Stimulated activated naive CD4-positive, alpha-beta T cell (primary cell): ENCODE measurements at places on chromosomes 7 and 10.
A peak's percentile ranks its signal among the peaks of the same experiment; 100 is the strongest.

- DNase-seq: no peak
Measured at GRCh38 chr10:42961796-42962109, 115.1 kb upstream of the RET start.

DNA sequence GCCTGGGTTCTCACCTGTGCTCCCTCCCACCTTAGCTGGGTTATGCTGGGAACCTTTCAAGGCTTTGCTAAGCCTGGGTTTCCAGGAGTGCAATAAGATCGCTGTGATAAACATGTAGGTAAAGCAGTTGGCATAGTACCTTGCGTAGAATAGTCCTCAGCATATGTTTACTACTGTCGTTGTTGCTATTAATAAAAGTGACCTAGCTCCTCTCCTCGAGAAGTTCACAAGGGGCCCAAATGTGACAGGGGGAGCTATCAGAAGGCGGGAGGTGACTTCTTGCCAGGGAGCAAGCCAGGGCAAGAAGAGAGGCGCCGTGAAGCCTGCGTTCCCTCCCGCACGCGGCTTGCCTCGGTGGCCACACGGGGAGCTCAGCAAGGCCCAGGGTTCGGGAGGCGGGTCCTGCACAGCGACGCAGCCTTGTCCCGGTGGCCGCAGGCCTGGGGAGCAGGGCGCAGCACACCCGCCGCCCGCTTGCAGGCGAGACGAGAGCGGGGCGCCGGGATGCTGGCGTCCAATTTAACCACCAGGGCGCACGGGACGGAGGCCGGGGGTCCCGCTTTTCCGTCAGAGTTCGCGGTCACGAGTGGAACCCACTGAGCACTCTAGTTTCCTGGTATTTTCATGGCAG, 106.2 kb downstream of the SNX10 start:
- no peak for DNase-seq

- DNase-seq: no peak
Measured at GRCh38 chr7:140557069-140557468, 77.8 kb upstream of the MKRN1 start.

DNA sequence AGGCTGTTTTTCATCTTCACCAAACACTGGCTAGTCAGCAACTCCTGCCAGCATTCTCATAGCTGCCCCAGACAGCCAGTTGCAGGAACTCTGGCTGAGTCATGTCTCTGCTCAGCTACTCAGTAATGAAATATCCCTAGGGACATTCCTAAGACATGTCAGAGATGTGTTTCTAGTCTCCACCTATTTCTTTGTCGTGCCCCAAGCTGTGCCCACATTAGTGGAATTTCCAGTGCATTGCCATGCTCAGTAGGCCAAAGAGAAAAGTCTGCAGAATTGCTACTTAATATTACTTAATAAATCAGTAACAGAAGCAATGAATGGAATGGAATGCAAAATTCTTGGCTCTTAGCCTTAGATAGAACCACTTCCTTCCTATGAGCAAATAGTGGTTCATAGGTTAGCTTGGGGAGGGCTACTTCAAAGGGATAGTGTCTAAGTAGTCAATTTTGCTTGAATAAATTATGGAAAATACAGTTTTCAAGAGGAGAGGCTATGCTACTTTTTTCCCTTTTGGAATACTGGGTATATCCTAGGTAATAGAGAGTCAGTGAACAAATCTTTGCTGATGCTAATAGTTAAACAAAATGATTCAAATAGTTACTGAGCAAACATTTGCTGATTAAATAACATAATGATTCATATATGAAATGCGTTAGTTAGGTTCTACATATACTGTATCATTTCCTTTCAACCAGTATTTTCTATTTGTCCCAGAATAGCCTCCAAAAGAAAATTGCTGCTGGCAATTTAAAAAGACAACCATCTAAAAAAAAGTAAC, 23.6 kb upstream of the SEMA3C start:
- no peak for DNase-seq

DNA sequence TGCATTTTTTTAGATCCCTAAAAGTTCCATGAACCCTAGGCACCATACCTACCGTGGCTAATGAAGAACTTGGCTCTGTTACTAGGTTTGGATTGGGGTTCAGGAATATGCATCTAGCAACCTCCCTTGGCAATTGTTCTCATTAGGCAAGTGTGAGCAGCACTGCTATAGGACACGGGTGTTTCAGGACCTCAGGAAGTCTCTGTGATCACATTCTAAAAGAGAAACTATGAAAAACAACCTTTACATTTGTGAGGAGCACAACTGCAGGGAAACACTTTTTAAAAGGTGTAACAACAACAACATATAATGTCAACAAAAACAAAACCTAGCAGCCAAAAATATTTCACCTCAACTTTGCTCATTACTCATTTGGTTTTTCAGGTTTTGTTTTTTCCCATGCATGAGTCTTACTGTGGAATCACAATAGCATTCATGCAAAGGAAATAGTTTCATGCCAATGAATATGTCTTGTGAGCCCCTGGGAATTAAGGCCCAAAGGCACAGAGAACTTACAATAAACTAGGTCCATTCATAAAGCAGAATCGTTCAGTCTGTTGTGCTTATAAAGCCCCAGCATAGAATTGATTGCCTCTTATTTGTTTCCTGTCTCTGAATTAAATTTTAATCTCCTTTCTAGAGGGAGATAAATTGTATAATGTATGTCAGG, 255.7 kb upstream of the DGKB start:
- DNase-seq: no peak

- no peak for DNase-seq
Measured at GRCh38 chr7:137715533-137715932, 131.2 kb downstream of the DGKI start.

GRCh38 chr10:21212348-21212747, 313.1 kb downstream of the SKIDA1 start:
- no peak for DNase-seq

DNA sequence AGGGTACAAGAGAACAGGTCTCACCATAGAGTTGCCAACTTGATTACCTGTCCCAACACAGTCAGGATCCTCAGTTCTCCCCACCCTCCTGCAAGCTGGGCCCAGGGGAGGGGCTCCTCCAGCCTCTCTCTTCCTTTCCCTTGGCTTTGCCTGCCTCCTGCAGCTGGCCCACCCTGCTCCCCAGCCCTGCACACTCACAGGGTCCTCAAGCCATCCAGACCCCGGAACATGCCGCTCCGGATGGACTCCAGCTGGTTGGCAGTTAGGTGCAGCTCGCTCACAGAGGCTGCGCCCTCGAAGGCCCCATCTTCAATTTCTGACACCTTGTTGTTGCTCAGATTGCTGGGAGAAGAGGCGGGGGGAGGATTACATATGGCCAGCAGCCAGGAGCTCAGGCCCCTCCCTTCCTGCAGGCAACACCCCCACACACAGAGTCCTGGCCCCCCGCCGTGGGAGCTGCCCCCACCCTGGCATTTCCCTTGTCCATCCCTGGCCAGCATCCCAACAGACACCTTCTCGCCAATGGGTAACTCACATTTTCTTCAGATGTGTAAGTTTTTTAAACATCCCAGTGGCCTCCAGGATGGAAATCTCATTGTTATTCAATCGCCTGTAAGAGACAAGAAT, 139.2 kb downstream of the SLIT1 start:
- DNase-seq: no peak

DNA sequence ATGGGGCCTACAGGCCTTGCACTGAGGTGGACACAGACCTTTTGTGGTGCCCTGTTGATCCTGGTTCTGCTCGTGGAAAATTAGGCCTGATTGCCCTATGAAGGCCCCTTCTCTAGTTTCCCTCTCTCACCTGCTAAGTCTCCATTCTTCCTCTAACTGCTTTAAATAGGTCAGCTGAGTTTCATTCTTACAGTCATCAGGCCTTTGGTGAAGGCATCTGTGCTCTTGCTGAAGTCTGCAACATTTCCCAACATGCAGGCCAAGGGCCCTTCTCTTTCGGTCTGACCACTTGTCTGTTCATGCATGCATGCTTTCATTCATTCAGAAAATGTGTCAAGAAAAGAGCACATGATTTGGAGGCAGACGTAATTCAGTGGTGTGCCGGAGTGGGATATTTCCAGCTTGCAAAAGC, 244.0 kb downstream of the BUB3 start:
- DNase-seq: no peak

GRCh38 chr10:90787393-90788198, 70.2 kb downstream of the HTR7 start:
- DNase-seq: peak; percentile 13

GRCh38 chr10:103916254-103916653, 1.7 kb downstream of the STN1 start:
- DNase-seq: no peak

- no peak for DNase-seq
Measured at GRCh38 chr7:55113760-55114540, 95.1 kb downstream of the EGFR start.

DNA sequence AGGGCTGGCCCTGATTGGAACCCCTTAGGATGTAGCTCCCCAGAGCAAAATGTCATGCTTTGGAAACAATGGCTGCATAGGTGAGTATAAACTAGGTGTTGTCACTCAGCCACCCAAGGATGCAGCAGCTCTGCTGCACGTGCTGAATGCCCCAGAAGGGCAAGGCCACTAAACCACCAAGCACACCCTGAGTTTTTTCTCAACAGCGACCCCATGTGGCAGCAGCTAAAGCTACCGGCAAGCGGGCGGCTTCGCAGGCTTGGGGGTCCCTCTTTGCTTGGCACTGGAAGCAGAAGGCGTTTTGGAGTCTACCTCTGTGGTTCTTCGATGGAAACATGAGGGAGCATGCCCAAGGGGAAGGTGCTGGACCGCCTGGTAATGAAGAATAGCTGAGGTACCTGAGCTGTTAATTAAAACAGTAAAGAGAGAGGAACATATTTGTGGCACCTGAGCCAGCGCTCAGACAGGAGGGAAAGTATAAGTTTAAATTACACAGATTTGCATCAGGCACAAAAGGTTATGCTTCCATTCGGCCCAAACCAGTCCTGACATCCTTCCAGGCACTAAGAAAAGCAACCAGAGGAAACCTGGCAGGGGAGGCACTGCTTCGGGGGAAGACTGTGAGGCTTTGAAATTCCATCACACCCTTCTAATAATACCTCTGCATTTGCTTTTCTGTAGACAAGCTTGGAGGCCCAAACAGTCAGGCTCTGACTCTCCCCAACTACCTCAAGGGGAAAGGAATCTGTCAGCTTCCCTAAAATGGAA, 152.1 kb downstream of the GFRA1 start:
- DNase-seq: no peak

DNA sequence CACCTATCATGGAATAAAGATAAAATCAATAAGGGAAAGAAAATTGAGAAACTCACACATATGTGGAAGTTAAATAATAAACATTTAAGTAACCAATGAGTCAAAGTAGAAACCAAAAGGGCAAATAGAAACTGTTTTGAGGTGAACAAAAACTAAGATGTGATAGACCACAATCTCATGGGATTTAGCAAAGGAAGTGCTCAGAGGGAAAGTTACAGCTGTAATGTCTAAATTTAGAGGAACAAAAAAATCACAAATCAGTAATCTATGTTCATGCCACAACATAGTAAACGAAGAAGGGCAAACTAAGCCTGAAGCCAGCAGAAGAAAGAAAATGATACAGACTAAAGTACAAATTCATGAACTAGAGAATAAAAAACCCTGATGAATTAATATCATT, 16.3 kb downstream of the CYP3A4 start:
- DNase-seq: no peak

DNA sequence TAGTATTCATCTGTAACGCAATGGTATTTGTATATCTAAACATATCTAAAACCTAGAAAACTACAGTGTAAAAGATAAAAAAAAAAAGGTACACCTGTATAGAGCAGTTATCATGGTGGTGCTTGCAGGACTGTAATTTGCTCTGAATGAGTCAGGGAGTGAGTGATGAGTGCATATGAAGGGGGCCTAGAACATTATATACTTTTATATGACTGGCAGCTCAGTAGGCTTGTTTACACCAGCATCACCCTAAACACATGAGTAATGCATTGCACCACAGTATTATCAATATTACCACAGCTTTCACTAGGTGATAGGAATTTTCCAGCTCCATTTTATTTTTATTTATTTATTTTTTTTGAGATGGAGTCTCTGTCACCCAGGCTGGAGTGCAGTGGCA, 40.8 kb downstream of the TRIM24 start:
- no peak for DNase-seq

GRCh38 chr10:28954211-28954610, 276.9 kb downstream of the BAMBI start:
- no peak for DNase-seq

DNA sequence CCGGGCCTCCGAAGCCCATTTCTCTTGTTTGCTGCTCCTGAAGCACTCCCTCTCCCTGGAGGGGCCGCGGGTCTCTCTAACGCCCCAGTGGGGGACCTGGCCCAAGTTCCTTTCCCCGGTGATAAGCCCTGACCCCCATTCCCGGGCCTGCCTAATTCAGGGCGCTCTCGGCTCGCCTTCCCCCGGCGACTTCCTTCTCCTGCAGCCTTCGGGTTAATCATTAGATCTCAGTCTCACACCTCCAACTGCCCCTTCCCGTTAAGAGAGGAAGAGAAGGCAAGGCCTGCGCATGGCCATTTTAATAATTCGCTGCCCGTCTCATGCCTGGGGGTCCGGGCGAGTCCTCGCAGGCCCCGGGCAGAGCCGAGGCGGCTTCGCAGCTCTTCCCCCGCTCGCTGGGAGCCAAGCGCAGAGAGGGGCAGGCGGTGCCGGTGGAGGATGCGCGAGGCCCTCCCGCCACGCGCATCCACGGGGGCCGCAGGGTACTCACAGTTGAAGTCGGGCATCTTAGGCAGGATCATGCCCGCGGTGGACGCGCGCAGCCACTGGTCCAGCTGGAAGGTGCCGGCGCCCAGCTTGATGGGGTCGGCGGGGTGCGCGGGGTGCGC, 1.2 kb downstream of the MNX1 start:
- DNase-seq: no peak

- no peak for DNase-seq
Measured at GRCh38 chr10:43584051-43584450, 9.6 kb upstream of the ZNF239 start.

GRCh38 chr7:139441961-139442360, 41.5 kb downstream of the KLRG2 start:
- DNase-seq: no peak

DNA sequence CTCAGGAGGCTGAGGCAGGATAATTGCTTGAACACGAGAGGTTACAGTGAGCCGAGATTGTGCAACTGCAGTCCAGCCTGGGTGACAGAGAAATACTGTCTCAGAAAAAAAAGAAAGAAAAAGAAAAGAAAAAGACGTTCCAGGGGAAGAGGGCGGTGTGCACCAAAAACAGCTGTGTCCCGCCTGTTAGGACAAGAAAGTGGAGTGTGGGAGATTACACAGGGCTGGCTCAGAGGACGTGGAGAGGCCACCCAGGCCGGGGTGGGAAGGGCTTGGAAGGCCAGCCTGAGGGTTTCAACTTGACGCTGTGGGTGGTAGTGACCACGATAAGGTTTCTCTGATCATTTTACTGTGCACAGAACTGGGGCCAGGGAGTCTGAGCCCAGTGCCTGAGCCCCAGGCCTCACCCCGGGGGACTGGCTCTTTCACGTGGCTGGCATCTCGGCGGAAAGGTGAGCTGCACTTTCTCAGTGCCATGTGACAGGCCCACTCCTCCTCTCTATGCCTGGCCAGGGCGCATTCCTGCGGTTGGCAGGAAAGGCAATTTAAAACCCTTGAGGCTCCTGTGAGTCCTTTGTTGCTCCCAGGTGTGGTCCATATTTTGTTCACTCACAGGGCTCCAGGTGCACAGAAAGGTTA, 13.9 kb downstream of the RHBDD2 start:
- DNase-seq: no peak
